ELF-1 (cell line): ENCODE measurements at places on chromosomes 6 and 20.

DNA sequence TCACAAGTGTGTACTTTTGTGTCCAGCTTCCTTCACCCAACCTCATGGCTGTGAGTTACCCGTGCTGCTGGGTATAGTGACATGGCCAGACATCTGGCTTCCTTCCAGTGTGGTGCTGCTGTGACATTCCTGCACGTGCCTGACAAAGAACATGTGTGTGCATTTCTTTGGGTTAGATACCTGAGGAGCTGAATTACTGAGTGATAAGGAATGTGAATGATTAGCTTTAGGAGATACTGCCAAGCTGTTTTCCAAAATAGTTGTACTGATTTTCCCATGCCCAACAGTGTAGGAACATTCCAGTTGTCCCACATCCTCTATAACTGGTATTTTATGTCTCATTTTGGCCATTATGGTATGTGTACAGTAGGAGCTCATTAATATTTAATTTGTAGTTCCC is 132.5 kb downstream of the PREX1 start:
- DNase-seq: no peak

- peak; percentile 66 for DNase-seq
These were observed 8.2 kb upstream of the UBE2V1 start for GRCh38 chr20:50120935-50121693.

DNA sequence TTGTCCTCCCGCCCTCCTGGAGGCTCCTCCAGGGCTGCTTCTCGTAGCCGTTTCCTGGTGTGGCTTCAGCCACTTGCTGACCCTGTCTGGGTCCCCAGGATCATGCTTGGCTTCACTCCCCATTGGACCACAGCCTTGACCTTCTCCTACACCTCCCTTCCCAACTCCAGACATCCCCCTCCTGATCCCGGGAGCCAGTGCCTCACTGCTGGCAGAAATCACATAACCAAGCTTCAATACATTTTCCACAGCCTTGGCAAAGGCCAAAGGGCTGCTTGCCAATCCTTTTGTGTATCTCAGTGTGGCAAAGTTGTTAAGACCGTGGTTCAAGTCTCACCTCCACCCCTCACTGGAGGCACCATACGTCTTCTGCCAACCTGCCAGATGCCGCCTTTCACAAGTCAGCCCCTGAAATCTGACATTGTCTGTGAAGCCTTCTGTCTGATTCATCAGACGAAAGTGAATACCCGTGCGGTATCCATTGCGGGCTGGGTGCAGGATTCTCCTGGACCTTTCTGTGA is 60.1 kb downstream of the PHACTR3 start:
- DNase-seq: no peak

DNA sequence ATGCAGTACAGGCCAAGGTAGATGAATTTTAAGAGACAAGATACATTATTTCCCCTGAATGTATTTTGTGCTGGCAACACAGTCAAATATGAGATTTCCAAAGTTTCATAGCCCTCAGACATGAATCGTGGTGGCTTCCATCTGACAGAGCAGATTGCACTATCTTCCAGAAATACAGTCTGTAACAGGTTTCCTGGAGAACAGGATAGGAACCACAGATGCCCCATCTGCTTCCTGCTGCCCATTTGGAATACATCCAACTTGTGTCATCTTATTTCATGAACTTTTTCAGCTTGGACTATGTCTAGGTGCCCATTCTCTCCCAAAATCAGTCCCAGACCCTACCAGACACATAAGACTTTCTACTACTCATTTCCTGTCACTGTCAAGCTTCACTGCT is 426.0 kb downstream of the KIF16B start:
- no peak for DNase-seq

GRCh38 chr6:13397359-13398068 is 69.2 kb upstream of the TBC1D7 start:
- no peak for DNase-seq

- DNase-seq: peak; percentile 34
These were observed 60.6 kb upstream of the IL20RA start for GRCh38 chr6:137105375-137105774.

- peak; percentile 5 for DNase-seq
These were observed 181.8 kb upstream of the RALGAPA2 start for GRCh38 chr20:20894280-20894679.

GRCh38 chr20:51930775-51931174 is 128.5 kb upstream of the SALL4 start:
- DNase-seq: peak; percentile 50

DNA sequence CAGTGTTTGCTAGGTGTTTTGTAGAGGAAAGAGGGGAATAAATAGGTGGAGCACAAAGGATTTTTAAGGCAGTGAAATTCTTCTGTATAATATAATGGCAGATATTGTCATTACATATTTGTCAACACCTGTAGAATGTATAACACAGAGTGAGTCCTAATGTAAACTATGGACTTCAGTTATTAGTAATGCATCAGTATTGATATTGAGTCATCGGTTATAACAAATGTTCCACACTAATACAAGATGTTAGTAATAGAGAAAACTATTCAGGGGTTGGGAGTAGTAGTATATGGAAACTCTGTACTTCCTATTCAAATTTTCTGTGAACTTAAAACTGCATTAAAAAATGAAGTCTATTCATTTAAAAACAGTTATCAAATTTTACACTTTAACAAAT is 299.2 kb downstream of the UBE3D start:
- DNase-seq: no peak

GRCh38 chr6:168415993-168416530 is 24.9 kb upstream of the SMOC2 start:
- DNase-seq: no peak

GRCh38 chr20:13009682-13010406 is 1.1 kb downstream of the SPTLC3 start:
- no peak for DNase-seq

GRCh38 chr20:63831646-63831992 is 555 bp upstream of the ZBTB46 start:
- DNase-seq: no peak

GRCh38 chr20:5923493-5923892 is 26.8 kb downstream of the TRMT6 start:
- no peak for DNase-seq

DNA sequence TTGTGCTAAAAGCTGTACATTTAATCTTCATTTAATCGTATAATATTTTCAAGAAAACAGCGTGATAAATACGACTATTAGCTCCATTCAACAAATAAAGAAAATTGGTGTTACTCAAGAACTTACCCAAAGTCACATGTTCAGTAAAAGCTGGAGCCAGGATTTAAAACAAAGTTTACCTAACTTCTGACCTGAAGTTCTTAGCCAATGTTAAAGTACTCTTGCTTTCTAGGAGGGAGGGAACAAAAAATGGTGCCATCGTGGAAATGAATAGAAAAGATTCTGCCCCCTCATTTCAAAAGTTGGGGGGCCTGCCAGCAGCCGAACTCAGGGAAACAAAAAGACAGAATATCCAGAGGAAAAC is 395.8 kb downstream of the CD109 start:
- no peak for DNase-seq

DNA sequence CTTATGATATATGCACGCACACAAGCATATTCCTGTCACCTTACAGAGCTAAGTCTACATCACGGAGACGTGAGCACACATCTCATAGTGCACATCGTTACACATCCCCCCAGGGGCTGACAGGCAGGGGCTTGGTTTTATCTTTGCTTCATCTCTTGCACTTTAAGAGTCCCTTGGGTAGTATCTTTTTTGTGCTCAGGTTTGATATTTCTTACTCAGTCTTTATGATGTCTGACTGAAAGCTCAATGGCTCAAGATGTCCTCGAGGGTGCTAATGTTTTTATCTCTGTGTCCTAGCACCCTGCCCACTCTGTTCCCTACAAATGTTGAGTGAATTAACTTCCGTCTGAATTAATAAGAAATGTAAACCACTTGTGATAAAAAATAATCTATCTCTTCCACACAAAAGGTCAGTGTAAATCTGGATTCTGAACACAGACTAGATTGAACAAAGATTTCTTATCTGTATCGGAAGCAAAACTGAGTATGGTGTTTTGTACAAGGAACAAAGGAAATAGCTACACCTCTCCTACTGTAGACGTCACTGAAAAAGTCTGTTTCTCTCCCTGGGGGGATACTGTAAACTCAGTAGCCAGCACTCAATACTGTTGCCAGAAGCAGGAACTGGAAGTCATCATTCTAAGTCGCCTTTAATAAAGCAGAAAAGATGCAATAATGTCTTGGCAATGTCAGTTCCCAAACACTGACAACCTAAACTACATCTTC is 195.1 kb downstream of the PRKN start:
- DNase-seq: peak; percentile 33

- DNase-seq: no peak
These were observed 34.5 kb upstream of the TSHZ2 start for GRCh38 chr20:52937591-52938100.

DNA sequence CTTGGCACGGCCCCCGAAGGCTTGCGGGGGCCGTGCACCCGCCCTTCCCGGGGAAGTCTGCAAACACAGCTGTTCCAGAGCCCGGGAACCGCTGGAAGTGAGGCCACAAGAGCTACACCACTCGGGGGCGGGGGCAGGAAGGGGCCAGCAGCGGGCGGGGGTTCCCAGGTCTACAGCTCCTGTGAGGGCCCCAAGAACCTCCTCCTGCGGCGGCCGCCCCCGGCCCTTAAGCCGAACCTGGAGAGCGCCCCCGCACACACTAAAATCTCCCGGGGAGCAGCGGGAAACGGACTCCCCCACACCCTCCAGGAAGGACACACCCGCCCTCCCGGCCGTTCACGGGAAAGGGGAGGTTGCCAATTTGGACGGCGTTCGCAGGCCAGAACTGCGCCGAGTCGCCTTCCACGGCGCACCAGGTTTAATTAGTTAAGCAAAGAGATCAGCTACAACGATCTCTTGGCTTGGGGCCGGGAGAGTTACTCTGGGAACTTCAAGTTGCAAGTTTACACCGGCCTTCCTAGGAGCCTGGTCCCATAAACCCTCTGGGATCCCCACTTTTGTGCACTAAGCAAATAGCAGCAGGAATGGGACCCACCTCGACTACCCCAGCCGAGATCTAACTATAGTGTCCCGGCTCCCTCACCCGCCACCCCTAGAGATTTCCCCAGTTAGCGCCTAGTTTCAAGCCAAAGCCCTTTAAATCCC is 1.7 kb downstream of the JAG1 start:
- no peak for DNase-seq

DNA sequence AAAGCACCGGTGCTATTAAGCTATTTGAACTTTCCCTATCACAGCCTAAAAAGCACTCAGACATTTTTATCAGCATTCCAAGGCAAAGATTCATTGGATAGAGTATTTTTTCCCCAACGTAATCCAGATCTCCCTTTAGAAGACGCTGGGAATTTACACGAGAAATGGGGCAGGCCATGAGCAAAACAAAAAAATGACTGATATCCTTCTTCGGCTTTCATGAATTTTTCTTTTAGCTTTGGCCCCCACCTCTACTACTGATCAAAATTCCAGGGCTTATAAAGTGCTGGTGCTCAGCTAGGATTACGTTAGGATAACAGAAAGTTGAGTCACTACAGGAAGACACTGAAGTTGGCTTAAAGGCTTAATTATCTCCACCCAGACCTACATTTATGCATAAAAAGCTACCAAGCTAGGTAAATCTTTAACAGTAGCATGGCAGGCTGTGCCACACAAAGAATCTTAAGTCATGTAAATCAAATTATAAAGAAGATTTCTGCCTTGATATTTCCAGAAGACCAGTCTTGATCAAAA is 418.5 kb upstream of the BTBD3 start:
- DNase-seq: no peak

- DNase-seq: no peak
These were observed 11.5 kb upstream of the ASF1A start for GRCh38 chr6:118882314-118882905.

DNA sequence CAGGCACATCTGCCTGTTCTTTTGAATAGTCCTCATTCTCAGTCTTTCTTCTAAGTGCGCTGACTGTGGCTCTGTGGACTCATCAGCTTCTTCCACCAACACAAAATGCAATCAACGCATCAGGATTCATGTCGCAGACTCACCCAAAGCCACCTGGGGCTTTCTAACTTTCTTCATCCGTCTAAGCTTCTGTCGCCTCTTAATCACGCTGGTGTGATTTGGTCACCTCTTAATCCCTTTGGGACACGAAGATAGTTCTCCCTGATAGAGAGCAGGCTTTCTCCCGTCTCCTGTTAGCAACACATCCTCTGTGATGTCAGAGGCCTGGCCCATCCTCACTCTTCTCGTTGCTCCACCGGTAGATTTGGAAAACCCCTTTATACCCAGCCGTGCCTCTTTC is 78.0 kb upstream of the FOXQ1 start:
- DNase-seq: no peak
